Activated T-helper 9 cell treated with anti-CD3 and anti-CD28 coated beads, Interleukin-2, amount 50 U/mL, for 16 hours (primary cell): ENCODE measurements at places on chromosomes 1 and 21.

- DNase-seq: no peak
Measured at GRCh38 chr1:201539561-201540431, 869 bp downstream of the NAV1 start.

- no peak for DNase-seq
Measured at GRCh38 chr1:2583331-2583791, 3.2 kb upstream of the PRXL2B start.

DNA sequence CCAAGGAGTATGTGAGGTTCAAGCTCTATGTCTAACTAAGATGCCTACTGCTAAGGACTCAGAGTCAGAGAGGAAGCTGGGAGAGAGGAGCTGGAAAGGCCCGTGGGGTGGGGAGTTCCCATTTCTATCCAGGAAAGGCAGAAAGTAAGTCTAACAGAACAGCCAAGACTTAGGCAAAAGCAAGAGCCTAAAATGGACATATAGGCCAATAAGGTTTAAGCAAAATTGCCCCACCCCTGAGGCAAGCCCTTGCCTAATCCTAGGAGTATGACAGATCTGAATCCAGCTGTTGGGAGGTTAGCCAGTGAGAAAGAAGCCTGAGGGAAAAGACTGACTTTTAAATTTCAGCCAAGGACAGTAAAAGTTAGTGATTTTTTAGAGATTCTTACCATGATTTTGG lies 1.6 kb upstream of the KLHDC9 start:
- no peak for DNase-seq

DNA sequence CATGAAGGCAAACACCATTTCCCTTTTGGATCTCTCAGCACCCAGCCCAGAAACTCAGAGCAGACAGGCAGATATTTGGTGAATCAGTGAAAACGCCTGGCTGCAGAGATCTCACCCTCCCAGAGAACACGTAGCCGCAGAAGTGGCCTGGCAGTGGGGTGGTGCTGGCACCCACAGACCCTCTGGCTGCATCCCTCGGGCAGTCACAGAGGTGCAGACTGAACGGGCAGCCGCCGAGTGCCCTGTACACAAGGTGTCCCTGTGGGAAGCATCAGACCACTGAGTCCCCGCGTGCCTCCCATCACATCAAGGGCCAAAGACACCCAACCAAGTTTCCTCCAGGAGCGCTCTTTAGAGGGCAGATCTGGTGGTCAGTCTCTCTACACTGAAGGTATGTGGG lies 12.1 kb downstream of the FAM89A start:
- no peak for DNase-seq

DNA sequence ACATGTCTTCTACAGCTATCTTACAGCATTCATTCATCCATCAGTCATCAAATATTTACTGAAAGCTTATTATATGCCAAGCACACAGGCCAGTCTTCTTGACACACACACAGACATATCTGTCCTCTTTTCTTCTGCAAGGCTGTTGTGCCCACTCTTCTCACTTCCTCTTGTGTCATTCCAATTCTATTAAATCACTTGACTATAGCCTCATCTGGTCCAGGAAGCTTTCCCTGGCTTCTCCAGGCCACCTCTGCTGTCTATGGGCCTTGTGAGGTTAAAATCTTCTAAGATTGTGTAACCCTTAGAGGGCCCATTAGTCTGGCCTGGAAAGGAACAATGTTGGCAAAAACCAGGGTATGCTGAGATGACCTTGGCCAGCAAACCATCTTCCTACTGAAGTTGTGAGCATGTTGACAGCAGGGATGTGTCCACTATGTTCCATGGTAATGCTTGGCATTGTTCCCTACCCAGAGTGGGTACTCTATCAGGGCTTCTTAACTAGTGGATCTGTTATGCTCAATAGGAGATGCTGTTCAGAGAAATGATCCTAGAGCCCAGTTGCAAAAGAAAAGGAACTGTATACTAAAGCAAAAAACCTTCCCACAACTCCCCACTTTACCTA lies 5.3 kb downstream of the TRAF3IP3 start:
- DNase-seq: no peak
